CD4-positive, alpha-beta T cell treated with Interleukin-15 for 1 hour (primary cell): ENCODE measurements at places on chromosomes 7 and 10.
A peak's percentile ranks its signal among the peaks of the same experiment; 100 is the strongest.

DNA sequence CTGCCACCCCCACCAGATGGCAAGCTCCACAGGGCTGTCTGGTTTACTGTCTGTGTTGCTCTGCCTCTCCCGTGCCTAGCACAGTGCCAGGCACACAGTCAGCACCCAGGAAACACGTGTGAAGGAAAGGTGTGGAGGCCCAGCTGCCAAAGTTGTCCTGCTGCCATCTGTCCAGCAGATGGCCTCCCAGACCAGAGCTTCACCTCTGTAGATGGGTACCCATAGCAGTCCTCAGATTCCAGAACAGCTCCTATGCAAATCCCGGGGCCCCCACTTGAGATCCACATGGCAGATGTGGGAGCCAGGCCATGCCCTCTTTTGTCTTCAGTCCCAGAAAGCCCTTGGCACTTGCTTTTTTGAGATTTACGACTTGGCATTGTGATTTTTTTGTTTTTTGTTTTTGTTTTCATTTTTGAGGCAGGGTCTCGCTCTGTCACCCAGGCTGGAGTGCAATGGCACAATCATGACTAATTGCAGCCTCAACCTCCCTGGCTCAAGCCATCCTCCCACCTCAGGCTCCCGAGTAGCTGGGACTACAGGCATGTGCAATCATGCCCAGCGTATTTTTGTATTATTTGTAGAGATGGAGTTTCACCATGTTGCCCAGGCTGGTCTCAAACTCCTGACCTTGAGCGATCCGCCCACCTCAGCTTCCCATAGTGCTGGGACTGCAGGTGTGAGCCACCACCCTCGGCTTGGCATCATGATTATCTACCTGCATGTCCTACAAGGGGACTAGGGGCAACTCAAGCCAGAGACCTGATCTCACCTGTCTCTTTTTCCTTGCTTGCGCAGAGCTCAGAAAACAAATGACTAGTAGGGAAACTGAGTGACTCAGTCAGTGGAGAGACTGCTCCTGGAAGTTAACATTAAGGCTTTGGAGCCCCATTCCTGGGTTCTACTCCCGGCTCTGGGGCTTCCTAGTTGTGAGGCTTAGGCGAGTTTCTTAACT is 16.9 kb upstream of the PALD1 start:
- DNase-seq, result peak; percentile 51

GRCh38 chr7:151597541-151598444 is 78.1 kb upstream of the RHEB start:
- no peak for DNase-seq

- DNase-seq, result no peak
Measured at GRCh38 chr10:18607503-18608378, 43.6 kb downstream of the NSUN6 start.

DNA sequence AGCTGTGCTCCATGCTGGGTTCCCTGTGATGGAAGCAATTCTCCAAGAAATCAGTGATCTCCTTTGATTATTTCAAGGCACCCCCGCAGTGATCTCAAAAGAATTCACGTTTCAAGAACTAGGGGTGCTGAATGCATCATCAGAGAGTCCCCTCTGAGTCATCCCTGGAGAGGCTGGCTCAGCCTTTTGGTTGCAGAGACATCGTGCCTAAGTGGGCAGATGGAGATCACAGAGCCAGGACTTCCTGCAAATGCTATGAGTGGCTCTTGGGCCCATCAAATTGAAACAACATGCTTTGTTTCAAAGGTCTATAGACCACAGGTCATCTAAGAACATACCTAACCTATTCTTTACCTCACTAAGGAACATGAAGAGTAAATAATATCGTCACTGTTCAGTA is 41.5 kb upstream of the PLEKHA1 start:
- DNase-seq, result no peak

DNA sequence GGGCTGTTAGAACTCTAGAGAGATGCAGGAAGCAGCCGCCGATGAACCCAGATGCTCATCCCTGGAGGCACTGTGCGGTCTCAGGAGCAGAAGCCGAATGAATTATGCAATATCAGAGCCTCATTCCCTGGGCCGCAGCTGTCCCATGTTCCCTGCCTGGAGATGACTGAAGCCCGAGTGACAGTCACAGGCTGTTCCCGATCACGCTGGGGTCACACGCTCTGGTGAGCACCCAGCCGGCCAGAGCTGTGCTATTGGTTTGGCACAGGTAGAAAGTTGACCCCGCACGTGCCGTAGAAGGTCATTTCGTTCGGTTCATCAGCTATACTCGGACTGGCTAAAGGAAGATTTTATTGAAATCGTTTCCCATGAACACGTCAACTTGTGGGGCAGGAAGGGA is 140.5 kb upstream of the SH2B2 start:
- DNase-seq, result no peak

DNA sequence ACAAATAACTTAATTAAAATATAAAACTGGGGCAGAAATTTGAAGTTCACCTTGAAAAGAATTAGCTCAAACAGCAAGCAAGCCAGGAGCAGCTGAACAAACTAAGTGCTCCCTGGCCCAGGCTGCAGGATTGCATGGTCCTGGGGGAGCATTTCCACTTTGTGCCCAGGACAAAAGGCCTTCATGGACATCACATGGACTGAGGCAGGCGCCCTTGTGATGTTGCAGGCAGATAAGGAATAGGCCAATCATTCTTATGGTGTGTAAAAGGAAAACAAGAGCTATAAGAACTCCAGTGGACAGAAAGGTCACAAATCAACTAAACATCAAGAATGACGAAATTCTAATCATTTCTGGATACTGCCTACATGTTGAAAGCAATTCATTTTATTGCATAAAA is 17.5 kb upstream of the TECTB start:
- DNase-seq, result no peak

DNA sequence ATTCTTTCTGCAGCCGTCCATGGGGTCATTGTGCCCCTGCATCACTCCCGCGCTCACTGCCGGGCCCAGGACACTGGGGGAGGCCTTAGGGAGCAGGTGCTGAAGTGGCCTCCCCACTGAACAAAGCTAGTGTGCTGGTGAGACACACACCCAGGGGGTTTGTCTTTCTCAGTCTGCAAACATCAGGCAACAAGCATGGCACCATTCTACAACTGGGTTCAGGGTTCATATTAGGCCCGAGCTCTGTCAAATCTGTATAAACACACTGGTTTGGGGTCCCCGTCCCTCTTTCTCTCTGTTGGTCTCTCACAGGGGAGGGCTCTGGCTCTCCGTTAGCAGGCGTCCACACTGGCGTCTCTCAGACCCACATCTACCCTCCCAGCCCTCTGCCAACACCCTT is 11.1 kb upstream of the PPP2R2D start:
- DNase-seq, result no peak

GRCh38 chr7:121398246-121398645 is 2.1 kb upstream of the FAM3C start:
- no peak for DNase-seq

GRCh38 chr7:48505051-48505450 is 333.8 kb downstream of the ABCA13 start:
- no peak for DNase-seq

DNA sequence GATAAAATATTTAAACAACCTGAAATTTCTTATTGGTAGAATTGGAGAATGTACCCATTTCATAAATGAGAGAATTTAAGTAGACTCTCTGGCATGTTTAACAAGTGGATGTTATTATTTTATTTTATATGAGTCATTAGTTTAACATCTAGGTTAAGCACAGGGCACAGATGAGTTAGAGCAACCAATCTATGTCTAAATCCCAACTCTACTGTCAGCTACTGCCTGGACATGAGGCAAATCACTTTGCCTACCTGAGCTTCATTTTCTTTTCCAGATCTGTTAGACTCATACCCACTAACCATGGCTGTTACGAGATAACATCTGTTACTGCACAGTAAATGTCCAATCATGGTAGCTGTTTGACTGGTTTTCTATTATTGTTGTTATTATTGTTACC is 251.1 kb downstream of the INHBA start:
- DNase-seq, result no peak
